ENCODE measurements at places on chromosomes 4 and X.
A peak's percentile ranks its signal among the peaks of the same experiment; 100 is the strongest.

GRCh38 chr4:1693131-1693896 lies 9.2 kb upstream of the FAM53A start:
- peak; percentile 85 for DNase-seq

DNA sequence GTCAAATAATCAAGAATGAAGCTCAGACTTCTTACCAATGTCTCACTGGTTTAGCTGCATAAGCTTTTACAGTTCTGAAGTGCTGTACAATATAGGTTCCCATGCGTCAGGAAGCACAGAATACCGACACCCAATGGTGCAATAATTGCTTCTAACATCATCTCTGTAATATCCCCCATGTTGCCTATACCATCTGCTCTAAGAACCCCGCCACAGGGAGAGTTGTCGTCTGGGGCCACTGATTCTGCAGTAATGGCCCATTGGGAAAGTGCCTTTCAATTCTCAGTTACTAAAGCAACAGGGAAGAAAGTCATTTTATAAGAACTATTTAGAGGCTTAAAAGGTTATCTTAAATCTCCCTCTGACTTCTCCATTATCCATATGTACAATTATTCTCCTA lies 94.9 kb downstream of the GLRA3 start:
- DNase-seq: no peak

DNA sequence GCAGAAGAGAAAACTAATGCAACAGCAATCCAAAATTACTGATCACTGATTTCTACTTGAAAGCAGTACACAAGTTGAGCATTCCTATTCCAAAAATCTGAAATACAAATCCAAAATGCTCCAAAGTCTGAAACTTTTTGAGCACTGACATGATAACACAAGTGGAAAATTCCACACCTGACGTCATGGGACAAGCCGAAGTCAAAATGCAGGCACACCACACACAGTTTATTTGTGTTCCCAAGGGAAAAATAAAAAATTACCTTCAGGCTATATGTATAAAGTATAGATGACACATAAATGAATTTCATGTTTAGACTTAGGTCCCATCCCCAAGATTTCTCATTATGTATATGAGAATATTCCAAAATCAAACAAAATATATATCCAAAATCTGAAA lies 20.7 kb downstream of the ANKRD50 start:
- DNase-seq: no peak

- DNase-seq: peak; percentile 85
These were observed 33.3 kb downstream of the BBS12 start for GRCh38 chr4:122765692-122766352.

- no peak for DNase-seq
These were observed 151.7 kb upstream of the CASK start for GRCh38 chrX:42075032-42075431.

DNA sequence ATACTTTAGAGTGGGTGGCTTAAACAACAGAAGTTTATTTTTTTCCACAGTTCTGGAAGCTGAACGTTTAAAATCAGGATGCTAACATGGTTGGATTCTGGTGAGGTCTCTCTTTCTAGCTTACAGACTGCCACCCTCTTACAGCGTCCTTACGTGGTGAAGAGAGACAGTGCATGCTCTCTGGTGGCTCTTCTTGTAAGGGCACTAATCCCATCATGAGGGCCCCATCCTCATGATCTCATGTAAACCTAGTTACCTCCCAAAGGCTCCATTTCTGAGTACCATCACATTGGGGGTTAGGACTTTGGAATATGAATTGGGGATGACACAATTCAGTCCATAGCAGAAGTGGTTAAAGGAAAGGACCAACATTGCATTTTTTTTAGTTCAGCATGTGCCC lies 132.8 kb downstream of the BMPR1B start:
- no peak for DNase-seq

DNA sequence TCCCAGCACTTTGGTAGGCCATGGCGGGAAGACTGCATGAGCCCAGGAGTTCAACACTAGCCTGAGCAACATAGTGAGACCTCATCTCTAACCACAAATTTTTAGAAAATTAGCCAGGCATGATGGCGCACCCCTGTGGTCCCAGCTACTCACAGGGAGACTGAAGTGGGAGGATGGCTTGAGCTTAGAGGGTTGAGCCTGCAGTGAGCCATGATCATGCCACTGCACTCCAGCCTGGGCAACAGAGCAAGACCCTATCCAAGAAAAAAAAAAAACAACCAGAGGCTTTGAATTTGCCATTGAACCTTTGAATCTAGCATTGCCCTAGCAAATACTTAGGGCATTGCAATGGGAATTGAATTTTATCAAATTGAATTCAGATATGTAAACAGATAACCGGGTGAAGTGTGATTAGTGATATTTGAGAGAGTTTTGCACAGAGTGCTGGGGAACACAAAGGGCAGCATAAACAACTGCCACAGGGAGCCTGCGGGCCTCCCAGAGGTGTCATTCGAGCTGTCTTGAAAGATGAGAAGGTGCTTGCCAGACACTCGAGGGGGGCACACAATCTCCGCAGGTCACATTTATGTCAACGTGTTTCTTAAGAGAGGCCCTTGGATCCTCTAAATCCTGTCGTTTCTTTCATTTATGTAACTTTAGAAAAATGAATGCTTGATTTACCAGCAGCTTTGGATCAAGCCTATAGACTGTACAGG lies 200.3 kb downstream of the AASDH start:
- DNase-seq: no peak

GRCh38 chr4:47209833-47210232 lies 178.5 kb downstream of the GABRB1 start:
- peak; percentile 34 for DNase-seq

- no peak for DNase-seq
These were observed 112.4 kb upstream of the NOCT start for GRCh38 chr4:138903185-138903584.

- DNase-seq: no peak
These were observed 5.2 kb downstream of the NKX3-2 start for GRCh38 chr4:13539047-13539618.

DNA sequence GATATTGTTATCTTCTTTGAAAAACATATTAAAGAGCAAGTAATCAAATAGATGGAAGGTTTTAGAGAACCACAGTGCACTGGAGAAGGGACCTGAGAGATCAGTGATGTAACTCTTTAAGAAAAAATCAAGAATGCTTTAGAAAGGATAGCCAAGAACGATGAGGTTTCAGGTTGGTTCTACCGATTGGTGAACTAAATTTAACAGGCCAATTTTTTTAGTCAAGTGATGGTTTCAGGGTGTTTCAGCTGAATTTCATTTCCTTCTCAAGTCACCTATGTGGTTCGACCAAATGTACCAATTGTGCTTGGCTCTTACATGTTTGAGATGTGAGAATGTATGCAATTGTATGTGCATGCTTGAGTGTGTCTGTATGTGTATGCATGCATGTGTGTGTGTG lies 26.5 kb downstream of the HS3ST1 start:
- DNase-seq: no peak

- DNase-seq: no peak
These were observed 96.3 kb downstream of the ANK2 start for GRCh38 chr4:113145519-113146291.

DNA sequence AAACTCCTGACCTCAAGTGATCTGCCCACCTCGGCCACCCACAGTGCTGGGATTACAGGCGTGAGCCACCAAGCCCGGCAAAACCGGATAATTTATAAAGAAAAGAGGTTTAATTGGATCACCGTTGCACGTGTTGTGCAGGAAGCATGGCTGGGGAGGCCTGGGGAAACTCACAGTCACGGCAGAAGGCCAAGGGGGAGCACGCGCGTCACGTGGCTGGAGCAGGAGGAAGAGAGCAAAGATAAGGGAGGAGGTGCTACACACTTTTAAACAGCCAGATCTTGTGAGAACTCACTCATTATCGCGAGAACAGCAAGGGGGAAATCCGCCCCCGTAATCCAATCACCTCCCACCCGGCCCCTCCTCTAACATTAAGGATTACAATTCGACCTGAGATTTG lies 177.9 kb upstream of the TENM3 start:
- no peak for DNase-seq

DNA sequence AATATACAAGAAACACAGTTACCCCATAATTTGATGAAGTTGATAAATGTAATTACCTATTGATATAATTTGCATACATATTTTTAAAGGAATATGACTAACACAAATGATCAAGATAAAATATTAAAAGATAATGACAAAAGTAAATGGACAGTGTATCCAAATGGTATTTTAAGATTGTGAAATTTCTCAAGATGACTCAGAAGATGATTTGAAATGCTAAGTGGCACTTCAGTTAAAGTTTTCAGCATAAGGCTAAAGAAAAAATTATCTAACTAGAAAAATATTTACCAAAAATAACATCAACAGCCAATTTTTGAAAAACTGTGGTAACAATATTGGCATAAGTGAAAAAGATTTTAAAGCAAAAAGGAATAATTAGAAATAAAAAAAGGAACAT lies 248.4 kb upstream of the NDST4 start:
- no peak for DNase-seq

GRCh38 chrX:68354879-68355628 lies 78.2 kb downstream of the OPHN1 start:
- peak; percentile 12 for DNase-seq

DNA sequence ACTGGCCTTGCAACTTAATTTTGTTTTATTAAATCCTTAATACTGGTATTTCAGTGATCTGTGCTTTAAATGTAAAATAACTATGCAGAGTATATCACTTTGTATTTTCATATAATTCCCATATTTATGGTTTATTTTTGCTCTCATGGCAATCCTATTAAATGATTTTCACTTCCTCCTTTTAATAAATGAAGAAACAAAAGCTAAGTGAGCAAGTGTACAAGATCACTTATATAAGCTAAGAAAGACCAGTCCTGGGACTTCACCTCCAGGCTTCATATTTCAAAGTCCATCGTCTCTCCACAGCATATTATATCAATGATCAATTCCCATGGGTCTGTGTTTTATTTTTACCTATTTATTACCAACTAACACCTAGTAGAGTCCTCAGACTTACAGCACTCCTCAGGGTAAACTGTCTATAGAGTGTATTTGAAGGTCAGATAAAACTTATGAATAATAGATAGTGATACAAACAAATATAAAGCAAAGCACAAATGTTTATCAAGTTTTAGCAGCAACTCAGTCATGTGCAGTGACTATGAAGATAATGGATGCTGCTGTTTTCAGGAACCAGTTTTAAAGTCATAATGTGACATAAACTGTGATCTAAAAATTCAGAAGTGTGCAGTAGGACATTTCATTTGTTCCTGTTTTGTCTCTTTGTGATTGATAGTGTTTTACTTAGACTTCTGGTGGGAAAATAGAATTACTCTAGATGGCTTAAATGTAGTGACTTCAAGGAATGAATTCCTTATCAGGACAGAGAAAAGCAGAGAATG lies 56.8 kb downstream of the ARHGAP24 start:
- no peak for DNase-seq

GRCh38 chr4:98226396-98226795 lies 34.8 kb upstream of the RAP1GDS1 start:
- DNase-seq: no peak

DNA sequence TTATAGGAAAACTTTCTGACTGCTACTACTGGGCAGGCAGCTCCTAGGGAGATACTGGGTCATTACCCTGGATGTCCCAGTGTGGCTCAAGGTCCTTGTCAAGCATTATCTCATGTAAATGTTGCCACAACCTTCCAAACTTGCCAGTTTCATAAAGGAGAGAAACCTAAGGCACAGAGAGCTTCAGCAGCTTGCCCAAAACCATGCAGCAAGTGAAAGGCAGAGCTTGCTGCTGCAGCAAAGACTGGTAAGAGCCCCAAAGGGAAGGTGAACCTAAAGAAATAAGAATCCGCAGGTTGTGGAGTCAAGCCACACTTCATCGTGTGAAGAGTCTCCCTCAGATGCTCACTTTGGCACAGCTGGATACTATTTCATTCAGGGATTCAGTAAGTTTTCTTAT lies 2.3 kb downstream of the MPP1 start:
- no peak for DNase-seq

DNA sequence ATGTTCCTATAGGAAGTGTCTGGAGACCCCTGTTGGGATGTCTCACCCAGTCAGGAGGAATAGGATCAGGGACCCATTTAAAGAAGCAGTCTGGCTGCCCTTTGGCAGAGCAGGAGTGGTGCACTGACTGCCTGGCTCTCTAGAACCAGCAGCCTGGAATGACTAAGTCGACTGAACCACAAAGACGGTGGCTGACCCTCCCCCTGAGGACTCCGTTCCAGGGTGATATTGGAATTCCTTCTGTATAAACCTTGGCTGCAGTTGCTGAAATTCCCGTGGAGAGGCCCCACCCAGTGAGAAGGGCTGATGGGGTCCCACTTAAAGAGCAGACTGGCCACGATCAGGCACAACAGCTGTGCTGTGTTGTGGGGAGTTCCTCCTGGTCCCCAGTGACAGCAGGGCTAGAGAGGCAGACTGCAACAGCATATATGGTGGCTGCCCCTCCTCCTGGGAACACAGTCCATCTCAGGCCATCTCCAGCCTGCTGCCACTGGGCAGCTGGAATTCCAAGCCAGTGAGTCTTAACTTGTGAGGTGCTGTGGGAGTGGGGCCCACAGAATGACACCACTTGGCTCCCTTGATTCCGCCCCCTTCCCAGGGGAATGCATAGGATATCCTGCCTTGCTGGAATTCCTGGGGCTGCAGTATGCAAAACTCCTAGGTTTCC lies 41.8 kb upstream of the RLIM start:
- no peak for DNase-seq

- no peak for DNase-seq
These were observed 215.8 kb upstream of the SMIM31 start for GRCh38 chr4:164538097-164538496.

GRCh38 chr4:99816545-99817308 lies at the start of gene DAPP1:
Gene DAPP1 (plus strand): TSS chr4:99816827. CDS start chr4:99816914, 87 bp downstream.
- DNase-seq: no peak

DNA sequence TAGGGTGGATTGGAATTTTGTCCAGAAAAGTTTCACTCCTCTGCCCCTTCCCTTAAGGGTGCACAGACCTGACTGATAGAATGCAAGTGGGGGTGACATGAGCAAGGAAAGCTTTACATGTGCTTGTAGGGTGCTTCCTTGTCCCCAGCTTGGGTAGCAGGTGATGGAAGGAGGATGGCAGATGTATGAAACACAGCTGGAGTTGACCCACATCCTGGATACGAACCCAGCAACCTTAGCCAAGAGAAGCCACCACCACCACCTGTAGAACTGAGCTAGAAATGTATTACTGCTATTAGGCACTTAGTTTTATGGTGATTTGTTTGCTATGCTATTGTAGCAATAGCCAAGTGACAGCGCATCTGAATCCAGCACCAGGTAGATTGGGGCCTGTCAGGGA lies 227.4 kb downstream of the HS3ST1 start:
- DNase-seq: no peak

- DNase-seq: no peak
These were observed 20.3 kb upstream of the DYNLT3 start for GRCh38 chrX:37867536-37868153.

Measured in cardiac fibroblast (primary cell).